ENCODE measurements at places on chromosomes 12 and 14.

DNA sequence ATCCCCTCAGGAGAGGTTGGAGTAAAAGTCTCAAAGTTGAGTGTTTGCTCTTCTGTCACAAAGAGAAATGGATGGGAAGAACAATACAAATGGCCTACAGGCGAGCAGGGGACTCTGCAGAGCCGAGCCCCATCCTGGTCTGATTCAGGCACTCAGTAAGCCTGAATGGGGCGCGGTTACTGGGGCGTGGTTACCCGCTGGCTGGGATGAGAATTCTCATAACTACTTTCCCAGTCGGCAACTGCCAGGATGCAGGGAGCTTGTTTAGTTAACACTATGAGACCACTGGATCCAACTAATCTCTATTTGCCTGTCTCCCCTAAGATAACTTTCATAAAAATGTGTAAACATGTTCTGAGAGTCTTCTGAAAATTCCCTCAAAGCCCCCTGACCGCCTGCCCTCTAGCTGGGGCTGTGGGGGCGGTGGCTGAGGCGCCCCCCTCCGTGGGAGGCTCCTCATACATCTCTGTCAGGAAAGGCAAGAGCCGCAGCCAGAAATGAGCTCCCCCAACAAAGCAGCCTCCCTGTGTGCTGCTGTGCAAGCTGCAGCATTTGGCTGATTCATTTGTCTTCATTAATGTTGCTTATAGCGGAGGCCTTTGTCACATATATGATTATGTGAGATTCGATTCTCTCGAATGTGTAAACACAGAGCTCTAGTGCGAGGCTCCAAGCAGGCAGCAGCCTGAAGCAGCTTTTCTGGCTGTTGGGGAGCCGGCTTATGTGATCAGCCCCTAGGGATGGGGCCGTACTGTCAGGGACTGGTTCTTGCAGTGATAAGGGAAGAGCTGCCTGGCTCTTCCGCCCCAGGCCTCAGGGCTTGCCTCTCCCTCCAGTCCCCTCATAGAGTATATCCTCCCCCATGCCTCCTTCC is 126.1 kb upstream of the ARHGAP5 start:
- no peak for DNase-seq

DNA sequence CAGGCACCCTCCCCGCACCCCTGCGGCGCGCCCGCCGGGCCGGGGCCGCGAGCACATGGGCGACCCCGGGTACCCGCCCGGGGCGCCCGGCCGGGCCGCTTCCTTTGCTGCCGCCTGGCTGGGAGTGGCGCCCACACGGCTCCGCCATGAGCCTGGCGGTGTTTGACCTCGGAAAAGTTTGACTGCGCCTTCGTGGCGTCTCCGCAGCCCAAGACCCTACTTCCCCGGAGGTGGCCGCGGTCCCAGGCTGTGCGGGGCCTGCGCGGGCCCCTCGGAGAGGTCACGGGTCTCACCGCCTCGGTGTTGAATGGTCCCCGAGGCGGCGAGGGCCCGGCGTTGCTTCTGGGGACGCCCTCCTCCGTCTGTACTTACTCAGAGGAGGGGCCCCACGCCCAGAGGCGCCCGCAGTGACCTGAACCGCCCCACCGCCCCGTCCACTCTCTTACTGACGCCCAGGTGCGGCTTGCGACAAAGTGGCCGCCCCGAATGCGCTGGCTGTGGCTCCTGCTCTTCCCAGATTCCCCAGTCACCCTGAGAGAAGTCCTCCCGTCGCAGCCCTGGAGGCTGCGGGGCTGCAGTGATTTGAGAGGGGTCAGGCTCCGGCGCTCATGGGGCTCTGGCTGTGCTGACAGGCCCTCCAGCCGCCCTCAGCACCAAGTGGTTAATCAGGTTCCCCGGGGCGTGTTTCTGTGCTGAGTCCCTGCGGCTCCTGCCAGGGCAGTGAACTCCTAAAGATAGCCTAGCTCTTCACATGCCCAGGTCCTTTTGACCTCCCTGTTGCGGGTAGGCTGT is 5.8 kb downstream of the KMT5A start:
- DNase-seq: no peak

GRCh38 chr12:19130224-19131024 is 891 bp downstream of the PLEKHA5 start:
- DNase-seq: no peak

DNA sequence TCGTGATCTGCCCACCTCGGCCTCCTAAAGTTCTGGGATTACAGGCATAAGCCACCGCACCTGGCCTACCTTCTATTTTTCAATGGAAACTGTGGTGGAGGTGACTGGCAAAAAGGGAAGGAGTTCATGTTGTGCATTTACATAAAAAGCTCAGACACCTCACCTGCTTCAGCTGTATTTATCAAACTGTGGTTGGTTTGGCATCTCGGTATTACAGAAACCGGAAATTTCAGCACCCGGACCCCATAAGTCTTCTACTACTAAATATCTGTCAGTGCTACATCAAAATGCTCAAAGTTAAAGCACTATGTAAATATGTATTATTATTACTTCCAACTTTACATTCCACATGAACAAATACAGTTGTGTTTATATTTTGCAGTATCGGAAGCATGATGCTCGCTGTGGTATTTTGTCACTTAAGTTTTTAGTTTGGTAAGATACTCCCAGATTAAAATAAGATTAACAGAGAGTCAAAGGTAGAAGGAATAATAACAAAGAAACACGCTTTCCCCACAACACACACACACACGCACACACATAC is 95.4 kb downstream of the ITPR2 start:
- DNase-seq: no peak

DNA sequence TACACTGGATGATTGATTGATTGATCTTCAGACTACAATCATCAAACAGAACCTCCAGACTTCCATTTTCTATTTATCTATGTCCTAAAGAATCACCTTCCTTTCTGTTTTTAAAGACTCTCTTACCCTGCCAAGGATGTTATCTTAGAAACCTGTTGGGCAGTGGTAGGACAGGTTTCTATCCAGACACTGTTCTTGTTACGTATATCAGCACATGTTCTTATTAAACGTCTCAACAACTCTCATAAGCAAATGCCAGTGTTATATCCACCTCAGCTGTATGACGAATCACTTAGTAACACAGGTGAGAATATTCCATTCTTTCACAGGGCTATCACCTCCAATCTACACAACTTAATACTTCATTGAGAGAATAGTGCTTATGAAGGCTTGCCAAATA is 40.2 kb upstream of the RPL10L start:
- DNase-seq: no peak

- no peak for DNase-seq
These were observed 41.3 kb upstream of the DUSP6 start for GRCh38 chr12:89393551-89394121.

DNA sequence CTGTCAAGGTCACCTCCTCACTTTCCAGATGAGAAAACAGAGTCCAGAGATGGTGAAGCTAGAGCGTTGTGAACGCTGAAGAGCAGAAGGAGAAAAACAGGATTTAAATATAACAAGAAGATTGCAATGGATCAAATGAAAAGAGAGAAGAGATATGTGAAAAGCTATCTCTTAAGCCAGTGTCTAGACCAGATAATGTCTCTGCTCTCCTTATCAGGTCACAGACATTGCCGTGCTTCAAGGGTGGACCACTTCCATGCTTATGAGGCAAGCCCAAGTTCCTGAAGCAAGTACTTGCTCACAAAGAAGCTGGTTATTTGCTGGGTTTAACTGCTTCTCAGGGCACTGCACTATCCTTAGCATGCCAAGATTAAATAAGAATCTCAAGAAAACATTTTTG is 31.6 kb upstream of the FRS2 start:
- no peak for DNase-seq

DNA sequence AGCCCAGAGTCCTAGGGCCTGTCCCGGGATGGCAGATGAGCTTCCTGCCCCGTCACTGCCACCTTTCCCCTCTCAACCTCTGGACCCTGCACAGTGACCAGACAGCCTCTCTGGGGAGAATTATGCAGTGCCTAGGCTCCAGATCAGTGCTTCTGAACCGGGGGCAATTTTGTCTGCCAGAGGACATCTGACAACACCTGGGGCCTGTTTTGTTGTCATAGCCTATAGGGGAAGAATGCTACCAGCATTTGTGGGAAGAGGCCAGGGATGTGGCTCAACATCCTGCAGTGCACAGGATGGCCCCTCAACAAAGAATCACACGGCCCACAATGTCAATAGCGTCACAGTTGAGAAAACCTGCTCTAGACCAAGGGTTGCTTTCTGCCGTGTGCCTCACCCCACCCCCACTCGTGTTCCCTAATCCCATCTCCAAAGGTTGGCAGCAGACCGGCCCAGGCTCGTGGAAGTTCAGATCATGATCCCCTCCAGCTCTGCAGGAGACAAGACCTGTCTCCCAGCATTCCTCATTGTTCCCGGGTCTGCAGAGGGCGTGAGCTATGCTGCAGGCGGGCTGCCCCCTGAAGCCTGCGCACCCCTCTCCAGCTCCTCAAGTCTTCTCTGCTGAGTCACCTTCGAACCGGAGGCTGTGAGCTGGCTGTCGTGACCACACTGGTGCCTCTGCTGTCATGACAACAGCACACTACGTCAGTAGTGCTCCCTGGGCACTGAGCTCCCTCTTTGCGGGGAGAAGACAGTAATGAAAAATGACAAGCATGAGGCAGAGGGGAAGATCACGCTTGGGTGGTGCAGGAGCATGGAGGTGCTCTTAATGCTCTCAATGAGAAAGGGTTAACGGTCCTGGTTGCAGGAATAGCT is 2.0 kb upstream of the GAPDH start:
- DNase-seq: peak; percentile 61

GRCh38 chr12:8099235-8099634 is 17.2 kb downstream of the NECAP1 start:
- DNase-seq: no peak

- DNase-seq: no peak
These were observed 161.3 kb upstream of the FAR2 start for GRCh38 chr12:28987538-28988324.

GRCh38 chr14:97523936-97524335 is 726.8 kb downstream of the VRK1 start:
- DNase-seq: no peak

- DNase-seq: no peak
These were observed 85.9 kb upstream of the NCOR2 start for GRCh38 chr12:124653169-124653931.

DNA sequence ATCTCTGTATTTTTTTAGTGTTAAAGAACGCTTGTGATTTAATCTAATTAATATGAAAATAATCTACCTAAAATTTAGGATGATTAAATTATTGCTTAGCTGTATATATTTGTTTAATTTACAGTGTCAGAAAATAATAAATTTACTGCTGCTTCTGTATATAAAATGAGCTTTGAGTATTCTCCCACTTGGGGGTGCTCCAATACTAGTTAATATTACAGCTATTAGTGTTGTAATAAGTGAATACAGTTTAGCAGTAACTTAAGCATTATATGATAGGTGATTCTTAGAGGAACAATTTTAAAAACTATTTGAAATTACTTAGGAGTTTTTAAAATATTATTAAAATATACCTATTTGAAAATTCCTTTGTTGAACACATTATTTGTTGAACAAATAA is 62.2 kb downstream of the PAPOLA start:
- no peak for DNase-seq

- no peak for DNase-seq
These were observed 142.8 kb downstream of the SLC8A3 start for GRCh38 chr14:70045844-70046535.

- no peak for DNase-seq
These were observed 8.5 kb downstream of the CDCA4 start for GRCh38 chr14:105012171-105012985.

- DNase-seq: no peak
These were observed 28.3 kb upstream of the APOLD1 start for GRCh38 chr12:12757121-12757520.

DNA sequence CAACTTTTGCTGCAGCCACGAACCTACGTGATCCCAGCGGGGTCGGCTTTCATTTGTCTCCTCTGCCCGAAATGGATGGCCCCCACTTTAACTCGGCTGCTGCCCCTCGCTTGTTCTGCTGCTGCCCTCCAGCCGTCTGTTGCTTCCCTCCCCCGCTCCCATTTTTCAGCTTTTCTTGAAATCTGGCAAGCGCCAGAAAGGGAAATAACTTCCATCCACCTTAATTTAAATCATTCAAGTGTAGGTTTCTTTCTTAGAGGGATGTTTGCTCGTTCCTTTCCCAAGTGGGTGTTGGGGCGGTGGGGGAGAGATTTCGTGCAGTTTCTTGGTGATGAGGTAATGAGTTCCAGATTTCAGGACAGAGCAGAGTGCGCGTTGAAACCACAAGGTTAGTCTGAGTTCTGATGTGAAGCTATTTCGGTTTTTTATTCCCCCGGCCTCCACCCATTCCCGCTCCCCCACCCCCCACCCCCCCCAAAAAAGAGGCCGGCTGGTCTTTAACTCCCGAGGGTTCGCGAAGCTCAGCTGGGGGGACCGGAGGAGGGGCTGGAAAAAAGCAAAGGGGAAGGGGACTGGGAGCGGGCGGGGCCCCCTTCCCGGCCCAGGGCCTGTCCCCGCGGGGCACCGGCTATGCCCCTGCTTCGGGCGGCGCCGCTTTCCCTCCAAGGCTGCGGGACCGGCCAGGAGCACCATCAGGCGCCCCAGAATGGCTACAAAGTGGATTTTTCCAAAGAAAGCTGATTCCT is 2.2 kb upstream of the ZFP36L1 start:
- DNase-seq: no peak

DNA sequence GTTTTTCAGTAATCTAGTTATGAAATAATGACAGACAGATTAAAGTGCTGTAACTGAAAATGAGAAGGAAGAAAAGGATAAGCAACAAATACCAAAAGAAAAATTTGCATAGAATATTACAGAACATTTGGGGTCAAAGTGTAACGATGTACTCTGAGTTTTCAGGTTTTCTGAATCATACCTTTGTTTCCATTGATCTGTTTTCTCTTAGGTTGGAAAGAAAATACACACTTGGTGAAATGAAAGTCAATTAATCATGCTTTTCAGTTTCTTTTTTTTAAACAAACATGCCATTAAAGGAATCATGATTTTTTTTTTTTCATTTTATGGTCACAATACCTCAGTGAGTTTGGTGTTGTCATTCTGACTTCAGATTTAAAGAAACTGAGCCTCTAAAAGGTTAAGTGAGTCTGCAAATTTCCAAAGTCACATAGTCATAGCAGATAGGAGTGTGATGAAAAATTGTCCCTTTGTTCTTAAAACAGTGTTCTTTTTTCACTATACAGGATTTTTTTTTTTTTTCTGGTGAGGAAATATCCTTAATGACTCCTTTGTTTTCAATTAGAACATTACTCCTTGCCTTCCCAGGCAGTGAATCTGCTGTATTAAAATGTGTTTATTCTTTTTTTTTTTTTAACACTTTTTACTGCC is 35.9 kb upstream of the PZP start:
- DNase-seq: no peak

GRCh38 chr14:53054457-53054856 is 98.7 kb downstream of the DDHD1 start:
- DNase-seq: no peak

- no peak for DNase-seq
These were observed 7.7 kb downstream of the FAM222A start for GRCh38 chr12:109721276-109721675.

DNA sequence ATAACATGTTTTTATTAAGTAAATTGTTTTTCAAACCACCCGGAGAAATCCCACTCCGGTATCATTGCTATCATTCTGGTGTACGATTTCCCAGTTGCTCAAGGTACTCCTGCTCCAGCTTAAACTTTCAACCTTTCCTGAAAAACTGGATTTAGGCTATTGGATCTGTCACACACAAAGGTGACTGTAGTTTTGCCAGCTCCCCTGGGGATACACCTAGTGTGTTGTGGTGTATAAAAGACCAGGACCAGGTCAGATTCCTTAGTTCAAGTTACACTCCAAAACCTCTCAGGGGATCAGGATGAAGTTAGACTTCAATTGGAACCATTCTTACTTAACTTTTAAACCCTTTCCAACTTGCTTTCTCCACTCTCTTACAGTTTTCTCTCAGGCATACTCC is 303.9 kb downstream of the NOVA1 start:
- no peak for DNase-seq

- DNase-seq: no peak
These were observed at the start of gene TMEM253 for GRCh38 chr14:21100931-21101330. TSS of gene TMEM253 (plus strand) at chr14:21101066. CDS start at chr14:21101344, 278 bp downstream.

GRCh38 chr12:3061059-3061458 is 16.1 kb upstream of the TSPAN9 start:
- no peak for DNase-seq

Measured in stimulated activated CD8-positive, alpha-beta memory T cell treated with anti-CD3 and anti-CD28 coated beads, Interleukin-15, amount 100 ng/mL, for 24 hours (primary cell).